ENCODE measurements at places on chromosomes 2 and 18. TPM values are rescaled to one million over a fixed set of nuclear protein-coding genes. Genes with fewer than 3 reads are reported as not detected.

DNA sequence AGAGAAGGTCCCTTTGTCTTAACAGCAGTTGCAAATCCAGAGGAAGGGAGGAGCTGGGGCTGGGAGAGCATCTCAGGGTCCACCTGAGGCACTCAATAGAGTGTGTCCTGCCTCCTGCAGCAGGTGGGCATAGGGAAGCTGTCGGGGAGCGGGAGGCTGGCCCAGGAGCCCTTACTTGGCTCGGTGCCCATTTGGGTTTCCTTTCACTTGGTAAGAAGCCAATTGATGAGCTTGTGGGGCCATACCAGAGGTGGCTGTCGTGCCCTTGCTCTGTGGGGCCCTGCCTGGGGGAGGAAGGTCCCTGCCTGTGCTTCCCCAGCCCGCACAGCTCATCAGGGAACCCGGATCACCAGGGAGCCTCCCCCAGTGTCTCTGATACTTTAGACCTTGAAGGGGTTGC, 229.7 kb downstream of the DYSF start:
- DNase-seq: no peak

DNA sequence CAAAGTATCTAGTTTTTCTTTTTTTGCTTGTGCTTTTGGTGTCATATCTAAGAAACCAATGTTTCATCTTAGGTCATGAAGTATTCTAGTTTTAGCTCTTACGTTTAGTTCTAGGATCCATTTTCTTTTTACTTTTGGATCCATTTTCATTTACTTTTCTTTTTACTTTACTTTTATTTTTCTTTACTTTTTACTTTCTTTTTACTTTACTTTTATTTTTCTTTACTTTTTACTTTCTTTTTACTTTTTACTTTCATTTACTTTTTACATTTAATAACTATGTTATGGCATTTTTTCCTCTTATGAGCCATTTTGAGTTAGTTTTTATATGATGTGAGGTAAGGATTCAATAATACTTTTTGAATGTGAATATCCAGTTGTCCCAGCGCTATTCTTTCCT, 213.4 kb downstream of the ZFP36L2 start:
- DNase-seq: no peak

The NPAS2 gene
- total RNA-seq: 63.1 TPM

The SLC9A4 gene
- total RNA-seq: not detected

The CCDC150 gene
- 8.4 TPM for total RNA-seq

All from HT1080 (cell line).